ENCODE measurements at places on chromosomes 2 and 18.

DNA sequence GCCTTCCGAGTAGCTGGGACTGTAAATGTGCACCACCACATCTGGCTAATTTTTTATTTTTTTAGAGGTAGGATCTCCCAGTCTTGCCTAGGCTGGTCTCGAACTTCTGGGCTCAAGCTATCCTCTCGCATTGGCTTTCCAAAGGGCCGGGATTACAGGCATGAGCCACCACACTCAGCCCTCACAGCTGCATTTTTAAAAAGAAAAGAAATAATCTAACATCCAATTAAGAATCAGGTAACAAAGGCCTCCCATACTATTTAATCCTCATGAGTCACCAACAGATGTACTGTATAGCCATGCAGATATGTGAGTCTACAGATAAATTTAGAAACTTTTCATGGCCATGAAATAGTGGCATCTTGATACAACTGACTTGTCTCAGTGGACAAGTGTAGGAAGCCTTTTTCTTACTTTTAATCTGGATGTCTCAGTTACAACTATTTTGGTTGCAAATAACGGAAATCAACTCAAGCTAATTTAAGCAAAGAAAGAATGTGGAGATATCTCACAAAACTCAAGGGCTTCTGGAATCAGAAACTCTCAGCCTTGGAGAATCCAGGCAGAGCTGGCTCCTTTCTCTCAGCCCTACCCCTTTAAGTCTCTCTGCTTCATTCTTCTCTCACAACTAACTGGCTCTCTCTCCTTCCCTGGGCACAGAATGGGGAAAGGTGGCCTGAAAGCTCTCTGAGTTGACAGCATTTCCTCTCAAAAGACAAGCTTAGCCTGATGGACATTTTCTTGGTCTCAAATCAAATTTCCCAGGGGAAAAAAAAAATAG lies 12.8 kb upstream of the PPM1B start:
- no peak for DNase-seq

DNA sequence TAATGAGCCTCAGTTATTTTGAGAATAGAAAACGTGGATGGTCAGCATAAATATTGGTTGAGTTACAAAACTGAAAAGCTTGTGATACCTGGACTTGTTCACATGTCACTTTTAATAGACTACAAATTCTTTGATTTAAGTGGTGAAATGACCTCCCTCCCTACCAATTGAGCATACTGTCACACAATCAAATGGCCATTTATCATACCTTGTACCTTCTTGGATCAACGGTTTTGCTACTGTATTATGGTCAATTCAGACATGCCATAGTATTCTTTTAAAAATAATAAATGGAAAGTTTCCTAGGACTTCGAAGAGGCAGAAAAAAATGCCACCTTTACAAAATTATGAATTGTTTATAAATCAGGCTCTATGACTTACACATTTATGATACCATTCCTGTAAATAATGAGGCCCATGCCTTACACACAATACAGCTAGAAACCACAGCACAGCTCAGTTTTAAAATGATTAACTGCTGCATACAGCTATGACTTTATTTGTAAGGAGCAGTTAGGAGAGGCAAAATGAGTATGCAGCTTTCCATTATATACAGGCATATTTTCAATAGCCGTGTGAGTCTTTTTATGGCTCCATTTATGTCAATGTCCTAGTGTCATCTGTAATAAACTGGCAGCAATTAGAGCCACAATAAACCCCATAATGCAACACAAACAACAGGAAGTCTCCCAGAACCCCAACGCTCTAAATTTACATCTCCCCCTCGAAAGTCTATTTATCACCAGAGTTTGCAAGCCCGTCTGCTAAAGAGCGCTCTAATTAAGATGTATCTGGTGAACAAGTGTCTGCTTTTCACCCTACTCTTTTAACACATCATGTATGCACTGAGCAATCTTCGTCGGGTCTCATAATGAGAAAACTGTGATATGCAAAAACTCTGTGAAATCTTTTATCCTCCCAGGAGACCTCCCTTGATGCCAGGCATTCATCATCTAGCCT lies 176.1 kb downstream of the ZNF521 start:
- DNase-seq: no peak

DNA sequence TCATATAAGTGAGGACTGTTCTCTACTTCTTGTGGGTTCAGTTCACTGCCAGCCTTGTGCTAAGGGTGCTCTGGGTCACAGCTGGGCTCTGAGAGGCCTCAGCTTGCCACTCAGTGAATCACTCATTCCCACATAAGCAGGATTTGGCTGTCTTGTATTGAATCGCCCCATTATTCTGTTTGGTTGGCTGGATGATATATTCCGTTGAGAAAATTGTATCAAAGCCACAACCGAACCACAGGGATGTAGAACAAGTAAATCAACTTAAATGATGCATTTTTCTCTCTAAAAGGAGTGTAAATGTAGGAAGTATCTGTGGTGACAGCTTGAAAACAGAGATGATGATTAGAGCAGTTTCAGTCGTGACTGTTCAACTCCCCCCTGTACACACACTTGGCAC lies 39.6 kb downstream of the TTC39C start:
- DNase-seq: no peak

DNA sequence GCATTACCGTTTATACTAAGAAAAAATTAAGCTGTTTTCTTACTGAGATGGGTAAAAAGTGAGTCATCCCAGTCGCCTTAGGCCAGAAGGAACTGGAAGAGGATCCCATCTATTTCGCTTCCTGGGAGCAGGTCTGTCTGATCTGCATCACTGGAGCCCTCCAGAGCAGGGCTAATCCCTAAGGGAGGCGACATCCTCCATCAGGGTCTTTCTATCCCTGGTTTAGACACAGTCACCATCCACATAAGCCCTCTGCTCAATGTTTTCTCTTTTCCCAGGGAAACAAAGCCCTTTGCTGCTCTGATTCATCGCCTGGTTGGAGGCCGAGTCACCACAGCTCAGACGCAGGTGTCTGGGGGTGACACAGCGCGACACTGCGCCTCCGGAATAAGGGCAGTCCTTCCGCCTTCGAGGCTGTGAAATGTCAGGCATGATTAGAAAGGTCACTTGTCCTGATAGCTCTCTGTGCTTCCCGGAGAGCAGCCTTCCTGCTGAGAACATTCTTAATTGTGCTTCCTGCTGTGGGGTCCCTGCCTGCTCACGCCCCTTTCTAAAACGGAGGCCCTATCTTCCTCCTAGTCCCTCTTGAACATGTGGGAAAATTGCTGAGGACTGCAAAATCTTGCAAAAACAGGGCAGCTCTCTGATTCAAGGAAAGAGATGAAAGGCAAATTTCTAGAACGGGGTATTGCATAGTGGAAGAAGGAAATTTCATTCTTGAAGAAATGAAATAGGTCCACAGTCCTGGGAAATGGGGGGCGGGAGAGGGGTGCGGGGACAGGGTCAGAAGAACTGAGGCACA lies 56.3 kb downstream of the MARCHF4 start:
- DNase-seq: no peak

DNA sequence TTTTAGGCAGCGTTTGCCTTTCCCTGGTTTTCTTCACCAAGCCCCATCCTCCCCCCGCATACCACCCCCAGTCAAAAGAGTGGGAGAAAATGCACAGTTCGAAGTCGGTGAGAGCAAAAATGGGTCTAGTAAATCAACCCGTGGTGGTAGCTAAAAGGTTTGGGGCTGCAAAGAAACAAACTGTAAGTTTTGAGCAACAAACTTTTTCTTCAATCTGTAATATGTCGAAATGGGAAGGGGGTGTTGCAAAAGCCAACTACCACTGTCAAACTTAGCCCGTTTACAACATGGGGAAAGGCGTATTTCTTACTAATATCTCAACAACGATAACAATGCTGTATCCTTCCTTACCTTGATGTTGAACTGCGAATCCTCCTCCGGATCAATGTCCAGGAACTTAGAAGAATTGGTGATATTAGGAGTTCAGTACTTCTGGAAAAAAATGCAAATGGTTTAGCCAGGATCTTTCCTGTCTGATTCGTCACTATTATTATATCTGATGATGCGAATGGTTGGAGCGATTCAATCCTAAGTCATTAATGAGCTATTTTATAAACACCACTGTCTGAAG lies 2.4 kb upstream of the SATB2 start:
- no peak for DNase-seq

- no peak for DNase-seq
Observed at GRCh38 chr2:241994556-241995213, 125.2 kb downstream of the RTP5 start.

GRCh38 chr2:189379287-189379630 lies 62.0 kb upstream of the WDR75 start:
- no peak for DNase-seq

GRCh38 chr2:80943487-80943886 lies 638.9 kb upstream of the LRRTM1 start:
- no peak for DNase-seq

DNA sequence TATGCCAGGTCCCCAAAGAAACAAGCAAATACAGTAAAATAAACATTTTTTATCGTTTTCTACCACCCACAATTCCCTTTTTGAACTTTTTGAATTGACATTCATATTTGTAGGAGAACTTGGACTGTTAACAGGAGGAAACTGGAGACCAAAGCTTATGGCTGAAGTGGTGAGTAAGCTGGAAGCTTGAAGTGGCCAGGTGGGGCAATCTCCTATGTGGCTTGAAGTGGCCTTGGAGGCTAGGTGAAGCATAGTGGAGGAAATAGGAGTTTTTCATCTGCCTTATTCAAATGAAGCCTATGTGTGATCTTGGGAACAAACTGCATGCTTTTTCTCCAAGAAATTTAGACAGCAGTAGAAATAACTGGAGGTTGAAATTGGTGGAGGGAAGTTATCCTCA lies 962.9 kb upstream of the FANCL start:
- DNase-seq: no peak

- DNase-seq: no peak
Observed at GRCh38 chr2:230899786-230900185, 25.3 kb downstream of the GPR55 start.

- peak; percentile 85 for DNase-seq
Observed at GRCh38 chr2:65420712-65421431, 11.5 kb downstream of the SPRED2 start.

DNA sequence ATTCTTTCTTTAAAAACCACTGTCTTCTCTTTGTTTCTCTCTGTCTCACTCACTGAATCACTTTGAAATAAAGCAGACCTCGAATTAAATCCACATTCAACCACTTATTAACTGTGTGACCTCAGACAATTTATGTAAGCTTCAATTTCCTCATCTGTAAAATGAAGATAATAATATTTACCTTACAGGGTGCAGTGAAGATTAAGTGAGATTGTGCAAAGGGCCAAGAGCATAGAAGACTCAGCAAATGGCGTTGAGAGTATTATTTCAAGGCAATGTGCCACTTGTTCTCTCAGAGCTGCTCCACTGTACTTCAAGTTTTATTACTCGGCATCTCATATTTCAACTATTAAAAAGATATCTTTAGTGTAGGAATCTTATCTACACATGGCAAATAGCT lies 454.2 kb upstream of the HNRNPA3 start:
- DNase-seq: no peak

GRCh38 chr2:9984217-9984739 lies 32.8 kb downstream of the GRHL1 start:
- peak; percentile 78 for DNase-seq

- DNase-seq: no peak
Observed at GRCh38 chr2:96207774-96208142, 869 bp downstream of the STARD7 start.

DNA sequence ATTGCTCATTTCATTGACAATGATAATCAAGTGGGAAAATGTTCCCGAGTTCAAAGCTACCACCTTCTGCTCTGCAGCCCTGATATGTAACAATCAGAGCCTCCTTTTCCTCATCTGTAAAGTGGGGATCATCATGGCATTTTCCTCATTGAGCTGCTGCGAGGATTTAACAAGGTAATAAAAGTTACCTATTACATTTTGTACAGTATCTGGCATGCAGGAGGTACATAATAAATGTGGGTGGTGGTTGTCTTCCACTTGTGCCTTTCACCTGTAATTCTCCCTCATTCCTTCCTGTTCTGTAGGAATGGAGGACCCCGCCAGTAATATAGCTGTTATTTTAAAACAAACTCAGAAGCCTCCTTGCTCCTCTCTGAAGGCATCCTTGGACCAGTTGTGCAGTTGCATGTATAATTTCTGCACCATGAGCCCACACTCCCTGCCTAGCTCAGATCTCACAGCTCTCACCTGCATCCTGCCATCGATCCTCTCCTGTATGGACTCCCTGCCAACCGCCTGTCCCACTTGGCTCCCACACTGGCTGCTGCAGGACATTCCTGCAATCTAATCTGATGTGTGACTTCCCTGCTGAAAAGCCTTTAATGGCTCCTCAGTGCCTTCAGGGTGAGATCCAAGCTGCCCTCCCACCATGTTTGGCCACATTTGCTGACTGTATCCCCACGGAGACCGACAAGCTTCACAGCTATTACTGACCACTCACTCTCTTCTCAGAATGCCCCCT lies 350.4 kb downstream of the EN1 start:
- no peak for DNase-seq

- DNase-seq: no peak
Observed at GRCh38 chr2:112803691-112804521, 19.6 kb upstream of the IL1A start.

- no peak for DNase-seq
Observed at GRCh38 chr2:64296140-64296480, 151.9 kb upstream of the PELI1 start.

DNA sequence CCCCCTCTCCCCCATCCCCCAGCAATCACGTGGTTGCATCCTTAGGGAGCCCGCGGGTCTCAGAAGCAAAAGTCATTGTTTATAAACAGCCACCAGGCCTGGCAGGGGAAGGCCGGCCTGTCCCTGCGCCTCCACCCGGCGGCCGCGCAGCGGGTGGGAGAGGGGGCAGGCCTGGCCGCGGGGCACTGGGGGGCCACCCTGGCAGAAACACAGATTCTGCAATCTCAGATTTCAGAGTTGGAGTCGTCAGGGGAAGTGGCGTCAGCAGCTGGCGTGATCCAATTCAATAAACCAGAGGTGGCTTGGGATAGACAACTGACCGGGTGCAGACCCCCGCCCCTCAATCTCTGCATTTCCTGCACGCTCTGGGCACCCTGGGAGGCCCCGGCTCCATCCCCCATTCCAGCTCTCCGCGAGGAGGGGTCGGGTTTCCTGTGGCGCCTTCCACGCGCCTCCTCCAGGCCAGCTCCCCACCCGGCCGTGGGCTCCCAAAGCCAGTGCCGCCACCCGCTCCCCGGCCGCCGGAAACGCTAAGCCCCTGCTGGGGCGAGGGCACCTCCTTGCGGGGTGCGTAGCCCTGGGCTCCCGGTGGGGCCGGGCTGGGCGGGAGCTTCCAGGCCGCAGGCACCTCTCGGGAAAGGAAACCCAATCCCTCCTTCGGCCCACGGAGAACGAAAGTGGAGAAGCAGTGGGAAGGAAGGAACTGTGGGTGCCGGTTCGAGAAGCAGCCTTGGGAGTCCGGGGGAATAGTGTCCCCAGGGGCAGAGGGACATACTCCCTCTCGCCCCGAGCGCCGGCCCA lies 1.1 kb downstream of the BIN1 start:
- peak; percentile 30 for DNase-seq
